ENCODE measurements at places on chromosomes 13 and 19.

- no peak for DNase-seq
Measured at GRCh38 chr13:27857282-27857681, 62.5 kb upstream of the PDX1 start.

DNA sequence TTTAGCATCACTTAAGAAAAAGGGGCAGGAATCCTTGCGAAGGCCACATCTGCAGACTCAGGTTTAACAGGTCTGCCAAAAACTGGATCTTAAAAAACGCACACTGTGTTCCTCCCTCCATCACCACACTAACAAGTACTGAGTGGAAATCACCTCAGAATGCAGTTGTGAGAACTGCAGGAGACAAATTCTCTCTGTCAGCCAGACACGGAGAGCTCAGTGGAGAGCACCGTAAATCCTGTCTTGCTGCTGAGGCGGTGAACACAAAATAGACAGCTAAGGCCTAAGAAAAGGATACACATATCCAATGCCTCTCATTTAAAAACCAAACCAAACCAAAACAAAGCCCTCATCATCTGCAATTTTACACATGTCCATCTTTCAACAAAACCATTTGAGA is 1287.6 kb downstream of the EFNB2 start:
- DNase-seq = no peak

DNA sequence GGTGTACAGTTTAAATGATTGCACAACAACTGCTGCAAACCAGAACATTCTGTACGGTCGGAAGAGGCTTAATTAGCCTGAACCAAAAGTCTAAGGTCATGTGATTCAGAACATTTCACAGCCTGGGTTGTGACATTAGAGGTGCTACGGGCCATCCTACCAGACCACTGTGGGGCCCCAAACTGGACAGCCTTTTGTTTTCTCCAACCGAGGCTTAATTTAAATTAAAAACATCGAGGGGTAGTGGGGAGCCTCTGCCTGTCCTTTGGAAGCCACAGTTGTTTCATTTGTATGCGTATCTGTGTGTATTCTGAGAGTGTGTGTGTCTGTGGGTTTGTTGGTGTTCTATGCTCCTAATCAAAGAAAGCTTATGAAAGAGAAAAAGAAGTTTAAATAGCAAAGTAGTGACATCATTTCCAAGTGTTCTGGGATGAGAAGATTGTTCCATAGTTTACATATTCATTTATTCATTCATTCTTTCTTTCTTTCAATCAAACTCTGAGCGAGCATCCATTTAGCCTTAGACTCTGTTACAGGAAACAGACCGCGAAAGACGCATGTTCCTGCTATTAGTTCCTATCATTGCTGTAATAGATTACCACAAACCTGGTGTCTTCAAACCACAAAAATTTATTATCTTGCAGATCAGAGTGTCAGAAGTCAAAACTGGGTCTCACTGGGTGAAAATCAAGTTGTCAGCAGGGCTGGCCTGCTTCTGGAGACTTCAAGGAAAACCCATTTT is 444.8 kb downstream of the FOXO1 start:
- DNase-seq = no peak

- DNase-seq = peak; percentile 79
Measured at GRCh38 chr13:32427852-32428580, at the start of gene N4BP2L1. TSS of gene N4BP2L1 (minus strand) at chr13:32428130. CDS start at chr13:32428082, 48 bp downstream.

- peak; percentile 86 for DNase-seq
Measured at GRCh38 chr19:1566392-1567115, 1.6 kb downstream of the MEX3D start.

GRCh38 chr13:83839146-83839545 is 43.1 kb downstream of the SLITRK1 start:
- DNase-seq = peak; percentile 36

GRCh38 chr19:37990362-37990761 is 83.4 kb downstream of the SIPA1L3 start:
- no peak for DNase-seq

DNA sequence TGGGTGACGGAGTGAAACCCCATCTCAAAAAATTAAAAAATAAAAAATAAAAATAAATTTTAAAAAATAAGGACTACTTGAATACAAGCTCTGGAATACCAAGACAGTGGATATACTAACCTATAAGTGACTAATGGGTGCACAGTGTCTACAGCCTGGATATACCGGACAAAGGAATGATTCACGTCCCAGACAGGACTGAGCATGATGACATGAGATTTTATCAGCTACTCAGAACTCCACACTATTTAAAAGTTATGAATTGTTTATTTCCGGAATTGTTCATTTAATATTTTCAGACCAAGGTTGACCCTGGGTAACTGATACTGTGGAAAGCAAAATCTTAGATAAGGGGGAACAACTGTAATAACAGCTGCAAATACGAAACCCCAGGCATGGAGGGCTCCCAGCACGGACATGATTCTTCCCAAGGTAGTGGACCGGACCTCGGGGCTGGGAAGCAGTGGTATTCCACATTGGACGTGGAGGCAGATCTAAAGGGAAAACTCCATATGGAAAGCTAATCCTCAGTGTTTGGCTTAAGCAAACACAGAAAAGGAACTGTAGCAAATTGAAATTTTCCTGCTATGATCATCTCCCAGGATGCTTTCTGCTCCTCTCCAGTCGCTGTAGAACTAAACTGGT is 102.6 kb upstream of the TSHZ3 start:
- no peak for DNase-seq

- no peak for DNase-seq
Measured at GRCh38 chr19:33368074-33368864, 5.2 kb upstream of the CEBPG start.

GRCh38 chr13:65461590-65461989 is 1768.5 kb downstream of the PCDH9 start:
- DNase-seq = no peak

DNA sequence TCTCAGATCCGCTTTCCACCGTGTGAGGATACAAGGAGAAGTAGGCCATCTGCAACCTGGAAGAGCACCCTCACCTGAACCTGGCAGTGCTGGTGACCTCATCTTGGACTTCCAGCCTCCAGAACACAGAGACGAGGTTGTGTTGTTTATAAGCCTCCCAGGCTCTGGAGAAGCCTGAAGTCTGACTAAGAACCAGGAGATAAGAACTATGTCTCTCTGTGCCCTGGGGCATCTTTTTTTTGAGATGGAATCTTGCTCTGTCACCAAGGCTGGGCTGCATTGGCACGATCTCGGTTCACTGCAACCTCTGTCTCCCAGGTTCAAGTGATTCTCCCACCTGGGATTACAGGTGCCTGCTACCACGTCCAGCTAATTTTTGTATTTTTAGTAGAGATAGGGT is 14.5 kb downstream of the FCGBP start:
- no peak for DNase-seq

Data from midbrain (tissue), 1 donor.